SIG-M5 (cell line): ENCODE measurements at places on chromosomes 11 and 22.

DNA sequence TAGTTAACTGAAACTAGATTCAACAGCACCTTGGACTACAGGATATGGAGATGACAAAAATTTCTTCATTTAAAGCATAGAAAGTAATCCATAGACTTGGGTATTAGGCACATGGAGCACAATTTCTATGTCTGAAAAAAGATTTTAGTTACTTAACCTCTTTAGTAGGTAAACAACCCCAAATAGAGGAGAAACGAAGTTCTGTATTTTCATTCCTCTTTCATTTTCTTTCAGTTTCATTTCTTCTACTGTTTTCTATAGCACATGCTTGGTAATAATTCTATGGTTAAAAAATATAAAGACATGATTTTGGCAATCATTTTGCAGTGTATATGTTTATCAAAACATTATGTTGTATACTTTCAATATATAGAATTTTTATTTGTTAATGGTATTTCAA is 99.5 kb downstream of the CASP12 start:
- DNase-seq: no peak

GRCh38 chr11:41943656-41944055 is 484.2 kb upstream of the LRRC4C start:
- DNase-seq: no peak

DNA sequence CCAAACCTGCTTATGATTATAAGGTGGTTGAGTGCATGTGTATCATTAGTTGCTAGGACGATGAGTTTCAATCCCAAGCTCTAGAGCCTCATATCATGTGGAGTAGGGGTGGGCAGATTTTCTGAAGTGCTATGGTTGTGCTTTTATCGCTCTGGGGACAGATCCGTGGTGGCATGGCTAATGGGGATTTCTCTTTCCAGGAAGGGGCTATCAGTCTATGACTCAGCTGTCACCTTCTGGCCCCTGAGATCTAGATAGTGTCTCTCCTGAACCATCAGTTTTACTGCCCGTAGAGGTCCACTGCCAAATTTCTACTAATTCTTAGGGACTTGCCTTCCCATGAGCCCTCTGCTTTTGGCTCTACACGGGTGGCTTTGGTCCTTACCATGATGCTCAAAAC is 51.8 kb downstream of the FDX1 start:
- no peak for DNase-seq

DNA sequence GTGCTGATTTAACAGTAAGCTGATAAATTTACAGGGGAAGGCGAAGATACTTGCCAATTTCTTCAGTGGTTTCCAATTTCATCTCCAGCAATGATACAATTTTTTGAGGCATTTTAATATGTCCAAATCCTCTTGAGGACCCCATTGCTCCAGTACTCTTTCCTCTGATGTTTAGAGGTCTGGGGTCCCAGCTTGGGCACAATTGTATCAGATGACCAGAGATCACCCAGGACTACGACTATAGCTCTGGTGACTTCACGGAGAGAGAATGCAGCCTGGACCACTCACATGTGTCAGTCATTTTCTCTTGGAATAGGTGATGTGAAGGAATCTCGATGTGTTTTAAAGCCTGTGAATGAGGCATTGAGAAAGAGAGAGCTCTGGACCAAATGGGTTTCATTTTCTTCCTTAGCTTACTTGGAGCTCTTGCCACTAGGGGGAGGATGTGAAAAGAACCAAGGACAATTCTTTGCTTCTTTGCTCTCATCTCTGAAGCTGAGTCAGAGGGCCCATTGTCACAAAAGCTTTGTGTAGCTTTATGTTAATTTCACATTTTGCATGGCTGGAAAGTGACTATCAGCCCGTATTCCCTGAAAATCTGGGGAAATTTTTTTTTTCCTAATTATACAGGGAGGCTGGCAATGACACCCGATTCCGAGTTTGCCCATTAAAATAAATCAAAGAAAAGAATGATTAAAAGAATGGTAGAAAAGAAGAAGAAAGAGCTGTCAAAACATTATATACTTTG is 6.7 kb upstream of the CCDC90B start:
- DNase-seq: no peak

GRCh38 chr11:83864412-83865057 is 578.4 kb upstream of the CCDC90B start:
- no peak for DNase-seq

GRCh38 chr11:67053896-67054329 is 2.7 kb upstream of the RHOD start:
- no peak for DNase-seq

GRCh38 chr11:10381736-10382135 is 73.3 kb upstream of the AMPD3 start:
- DNase-seq: no peak
